ENCODE measurements at places on chromosomes 3 and 15.

DNA sequence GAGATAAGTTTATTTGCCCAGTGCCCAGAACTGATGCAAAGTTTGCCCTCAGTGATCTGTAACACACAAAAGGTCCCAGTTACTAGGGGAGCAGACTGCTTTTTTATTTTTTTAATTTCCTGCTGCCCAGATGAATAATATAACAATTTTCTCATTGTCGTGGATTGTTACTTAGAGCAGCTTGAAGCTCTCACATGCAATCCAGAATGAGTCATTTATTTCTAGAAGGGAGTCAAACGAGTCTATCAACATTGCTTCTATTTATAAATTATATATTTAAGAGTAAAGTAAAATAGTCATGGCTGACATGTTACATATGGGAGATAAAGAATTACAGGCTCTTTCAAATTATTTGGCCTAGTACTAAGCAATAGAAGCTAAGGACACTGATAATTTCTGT, 41.3 kb downstream of the MEIS2 start:
- DNase-seq = no peak

- no peak for DNase-seq
These were observed 70.8 kb upstream of the KLF13 start for GRCh38 chr15:31255732-31256377.

DNA sequence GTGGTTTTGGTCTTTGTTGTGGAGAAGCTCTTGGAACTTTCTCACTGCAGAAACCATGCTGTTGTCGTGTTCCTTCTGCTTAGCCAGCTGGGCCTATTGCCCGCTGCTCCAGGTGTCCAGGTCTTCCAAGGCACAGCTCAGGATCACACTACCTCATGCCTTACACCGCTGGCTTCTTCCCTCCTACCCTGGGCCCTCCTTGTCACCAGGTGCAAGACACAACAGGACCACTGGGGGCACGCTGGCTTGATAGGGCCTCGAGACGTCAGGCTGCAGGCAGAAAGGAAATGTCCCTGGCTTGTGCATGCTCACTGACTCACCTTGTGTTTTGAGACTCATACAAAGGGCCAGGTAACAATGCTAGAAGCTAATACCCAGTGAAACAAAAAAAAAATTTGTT, 32.3 kb downstream of the PAQR9 start:
- DNase-seq = no peak

- DNase-seq = no peak
These were observed 42.0 kb upstream of the CFAP161 start for GRCh38 chr15:81091889-81092558.

DNA sequence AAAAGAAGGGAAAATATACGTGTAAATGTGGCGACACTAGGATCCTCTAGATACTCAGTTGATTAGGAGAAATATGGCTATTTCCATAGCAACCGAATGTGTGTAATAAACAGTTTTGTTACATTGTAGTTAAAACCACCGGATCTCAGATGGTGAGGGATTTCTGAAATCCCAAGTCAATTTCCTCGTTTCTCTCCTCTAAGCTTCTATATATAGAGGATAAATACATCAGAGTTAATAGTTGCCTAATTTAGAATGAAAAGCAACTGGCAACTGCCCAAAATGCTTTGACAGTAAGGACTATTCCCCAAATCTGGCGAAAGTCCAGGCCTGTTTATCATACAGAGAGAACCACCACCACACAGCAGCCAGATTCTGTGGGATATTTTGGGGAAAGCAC, 112.6 kb downstream of the GABRB3 start:
- DNase-seq = no peak

DNA sequence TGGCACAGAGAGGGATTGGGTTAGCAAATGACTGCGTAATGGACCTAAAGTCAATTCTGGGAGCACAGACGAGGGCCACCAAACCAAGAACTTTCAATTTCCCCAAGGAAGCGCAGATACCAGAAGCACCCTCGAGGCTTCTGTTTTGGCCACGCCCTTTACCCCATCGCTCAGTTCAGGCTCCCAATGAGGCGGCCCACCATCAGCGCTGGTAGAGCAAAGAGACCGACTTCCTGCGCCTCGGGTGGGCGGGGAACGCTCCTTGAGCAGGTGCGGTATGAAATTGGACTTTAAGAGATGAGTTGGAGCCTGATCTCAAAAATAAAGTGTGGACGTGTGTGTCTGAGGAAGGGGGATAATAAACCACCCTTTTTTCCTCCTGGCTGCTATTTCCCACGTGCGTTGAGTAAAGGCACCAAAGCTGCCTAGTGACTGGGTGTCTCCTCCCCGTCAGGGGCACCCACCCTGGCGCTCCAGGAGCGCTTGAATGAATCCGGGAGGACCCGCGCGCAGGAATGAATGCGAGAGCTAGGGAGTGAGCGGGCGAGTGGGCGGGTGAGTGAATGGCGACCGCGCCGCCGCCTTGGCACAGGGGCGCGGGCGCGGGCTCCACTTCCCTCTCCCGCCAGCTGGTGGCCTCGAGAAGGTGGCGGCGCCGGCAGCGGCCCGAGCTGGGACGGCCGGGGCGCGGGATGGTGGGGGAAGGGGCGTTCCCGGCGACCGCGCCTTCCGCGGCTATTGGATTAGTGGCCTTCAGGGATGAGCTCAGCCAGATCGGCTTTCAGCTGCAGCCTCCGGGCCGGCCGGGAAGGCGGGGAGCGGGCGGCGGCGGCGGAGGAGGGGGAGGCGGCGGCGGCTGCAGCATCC, at the start of gene SPSB4:
TSS of gene SPSB4 (plus strand) at position 772 of the 867 bp plus-strand sequence. CDS start 14,758 bp downstream, outside the sequence.
- DNase-seq = no peak

DNA sequence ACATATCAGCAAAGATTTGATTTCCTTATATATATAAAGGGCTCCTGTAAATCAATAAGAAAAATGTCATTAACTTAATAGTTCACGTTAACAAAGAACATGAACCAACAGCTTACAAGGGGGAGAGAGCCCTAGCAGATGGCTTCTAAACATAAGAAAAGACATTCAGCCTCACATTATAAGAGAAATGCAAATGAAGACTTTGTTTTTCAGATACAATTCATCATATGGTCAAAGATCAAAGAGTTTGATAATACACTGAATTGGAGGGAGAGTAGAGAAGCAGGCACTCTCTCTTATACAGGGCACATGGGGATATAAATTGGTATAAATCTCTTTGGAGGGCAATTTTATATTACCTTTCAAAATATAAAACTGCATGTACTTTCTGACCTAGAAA, 21.1 kb downstream of the RBP2 start:
- DNase-seq = no peak

DNA sequence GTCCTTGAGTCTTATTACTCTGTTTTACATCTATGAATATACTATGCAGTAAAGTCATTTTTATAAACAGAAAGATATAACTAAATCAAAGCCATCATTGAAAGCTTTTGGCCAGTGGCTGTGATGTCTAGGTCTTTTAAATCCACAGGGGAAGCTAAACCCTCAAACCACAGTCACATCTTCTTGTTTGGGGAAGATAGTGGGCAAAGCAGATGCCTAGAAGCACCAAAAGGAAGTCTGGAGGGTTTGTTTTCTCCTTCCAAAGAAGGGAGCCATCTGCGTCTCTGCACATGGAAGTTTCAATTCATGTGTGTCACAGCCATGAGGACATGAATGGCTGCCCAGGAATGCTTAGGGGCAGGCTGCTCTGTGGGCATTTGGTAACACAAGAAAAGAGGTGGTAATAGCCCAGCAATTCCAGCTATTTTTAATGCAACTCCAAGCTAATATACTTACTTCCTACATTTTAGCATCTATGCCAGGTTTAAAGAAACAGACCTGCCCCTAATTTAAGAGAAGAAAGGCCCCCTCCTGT, 322.2 kb downstream of the SLC9A9 start:
- no peak for DNase-seq

DNA sequence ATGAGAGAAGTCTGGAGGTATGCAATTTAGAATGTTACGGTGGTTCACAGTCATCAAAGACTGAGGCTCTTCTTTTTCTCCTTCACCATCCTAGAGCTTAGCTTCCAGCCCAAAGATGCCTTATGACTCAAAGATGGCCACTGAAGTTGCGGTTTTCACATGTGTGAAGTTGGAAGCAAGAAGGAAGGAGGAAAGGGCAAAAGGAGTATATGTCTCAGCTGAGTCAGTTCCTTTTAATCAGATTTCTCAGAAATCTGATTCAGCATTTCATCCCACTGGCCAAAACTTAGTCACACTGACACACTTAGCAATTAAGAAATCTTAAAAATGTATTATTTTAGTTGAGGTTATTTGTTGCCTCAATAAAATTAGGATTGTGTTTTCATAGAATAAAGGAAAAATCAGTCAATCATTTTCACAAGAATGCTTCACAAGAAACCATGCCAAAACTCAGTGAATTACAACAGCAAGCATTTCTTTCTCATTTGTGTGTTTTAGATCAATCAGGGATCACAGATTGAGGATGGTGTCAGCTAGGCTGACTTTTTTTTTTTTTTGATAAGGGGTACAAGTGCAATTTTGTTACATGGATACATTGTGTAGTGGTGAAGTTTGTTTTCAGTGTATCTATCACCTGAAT, 211.1 kb upstream of the GADL1 start:
- no peak for DNase-seq

- no peak for DNase-seq
These were observed 95.1 kb upstream of the UMPS start for GRCh38 chr3:124635169-124635539.

DNA sequence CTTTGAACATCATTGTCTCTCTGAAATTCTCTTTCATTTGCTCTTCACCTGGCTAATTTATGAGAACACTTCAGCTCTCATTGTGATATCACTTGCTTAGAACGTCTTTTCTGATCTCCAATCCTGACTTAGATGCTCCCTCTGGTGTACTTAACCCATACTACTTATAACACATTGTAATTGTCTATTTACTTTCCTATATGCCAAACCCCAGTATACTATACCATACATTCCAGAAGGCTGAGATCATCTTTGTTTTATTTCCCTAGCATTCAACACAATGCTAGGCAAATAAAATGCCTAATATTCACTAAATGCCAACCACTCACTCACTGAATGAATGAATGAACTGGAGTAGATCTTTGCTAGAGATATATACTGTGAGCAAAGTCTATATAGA, 27.0 kb upstream of the PEX5L start:
- no peak for DNase-seq

DNA sequence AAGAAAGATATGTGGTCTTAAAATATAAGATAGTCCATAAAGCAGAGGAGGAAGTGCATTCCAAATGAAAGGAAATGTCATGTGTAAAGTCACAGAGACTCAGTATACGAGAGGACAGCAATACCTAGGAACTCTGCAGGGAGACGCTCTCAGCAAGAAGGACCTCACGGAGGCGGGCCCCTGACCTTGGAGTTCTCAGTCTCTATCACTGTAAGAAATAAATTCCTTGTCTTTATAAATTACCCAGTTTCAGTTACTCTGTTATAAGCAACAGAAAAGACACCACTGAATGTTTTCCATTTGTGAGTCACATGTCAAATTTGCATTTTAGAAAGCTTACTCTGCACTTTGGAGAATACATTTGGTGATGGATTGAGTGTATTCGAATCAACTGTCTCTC, 140.6 kb downstream of the GBE1 start:
- no peak for DNase-seq

GRCh38 chr3:154794814-154795445, 285.2 kb upstream of the MME start:
- no peak for DNase-seq

DNA sequence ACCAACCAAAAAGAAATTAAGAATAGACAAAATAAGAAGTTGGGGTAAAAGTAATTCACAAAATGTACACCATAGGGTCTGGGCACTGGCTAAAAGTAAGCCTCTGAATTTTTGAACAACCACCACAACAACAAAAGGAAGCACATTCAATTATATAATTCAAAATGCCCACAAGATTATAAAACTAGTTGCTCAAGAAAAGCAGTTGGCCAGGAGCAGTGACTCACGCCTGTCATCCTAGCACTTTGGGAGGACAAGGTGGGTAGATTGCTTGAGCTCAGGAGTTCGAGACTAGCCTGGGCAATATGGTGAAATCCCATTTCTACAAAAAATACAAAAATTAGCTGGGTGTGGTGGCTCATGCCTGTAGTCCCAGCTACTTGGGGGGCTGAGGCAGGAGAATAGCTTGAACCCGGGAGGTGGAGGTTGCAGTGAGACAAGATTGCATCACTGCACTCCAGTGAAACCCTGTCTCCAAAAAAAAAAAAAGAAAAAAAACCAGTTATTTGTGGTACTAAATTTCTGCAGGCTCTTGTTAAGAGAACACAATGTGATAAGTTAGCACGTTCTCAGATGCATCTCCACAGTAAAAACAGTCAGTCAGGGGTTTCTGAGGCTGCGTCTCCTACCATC, 6.6 kb upstream of the ATP11B start:
- DNase-seq = no peak

GRCh38 chr15:71800835-71801745, 9.3 kb upstream of the NR2E3 start:
- DNase-seq = no peak

DNA sequence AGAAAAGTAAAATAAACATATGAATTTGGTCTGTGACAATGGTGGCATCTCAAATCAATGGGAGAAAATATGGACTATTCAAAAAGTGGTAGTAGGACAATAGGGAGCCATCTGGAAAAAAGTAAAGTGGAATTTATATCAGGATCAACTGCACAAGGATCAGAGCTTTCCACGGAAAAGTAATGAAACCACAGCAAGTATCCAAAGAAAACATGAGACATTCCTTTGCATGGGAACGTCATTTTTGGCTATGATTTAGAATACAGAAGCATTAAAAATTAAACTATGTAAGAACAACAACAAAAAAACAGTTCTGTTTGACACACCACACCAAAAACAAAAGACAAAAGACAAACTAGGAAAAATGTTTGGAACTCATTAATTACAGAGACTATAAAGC, 18.7 kb downstream of the CRBN start:
- DNase-seq = no peak

- peak; percentile 42 for DNase-seq
These were observed 172.7 kb downstream of the WDR72 start for GRCh38 chr15:53586799-53587198.

DNA sequence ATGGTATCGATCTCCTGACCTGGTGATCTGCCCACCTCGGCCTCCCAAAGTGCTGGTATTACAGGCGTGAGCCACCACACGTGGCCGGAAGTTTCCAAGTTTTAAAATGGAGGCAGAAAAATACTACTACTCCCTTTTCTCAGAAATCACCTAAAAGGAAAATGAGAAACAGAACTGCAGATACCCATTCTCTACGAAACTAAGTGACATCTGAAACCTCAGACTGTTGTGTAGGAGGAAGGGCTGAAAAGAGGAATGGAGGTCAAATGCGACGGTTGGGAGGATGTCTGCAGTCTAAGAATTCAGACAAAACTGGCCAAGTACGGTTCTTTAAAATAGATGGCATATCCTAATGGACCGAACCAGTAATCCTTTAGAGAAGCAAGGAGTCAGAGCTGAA, 24.1 kb downstream of the WDR48 start:
- DNase-seq = no peak

Measured in activated naive CD4-positive, alpha-beta T cell treated with anti-CD3 and anti-CD28 coated beads, Interleukin-2, amount 50 U/mL, for 72 hours (primary cell).